ENCODE measurements at places on chromosomes 7 and 10.

GRCh38 chr10:6537770-6538169, 42.3 kb downstream of the PRKCQ start:
- H3K36me3 ChIP-seq = no peaks in the 10 kb centered on the region
- no peak overlapping the region for H3K4me3 ChIP-seq
- DNase-seq = no peak
- peaks cover under 1% of the 10 kb centered on the region for H3K4me1 ChIP-seq
- H3K27ac ChIP-seq = no peak overlapping the region
- no peaks in the 10 kb centered on the region for H3K27me3 ChIP-seq

DNA sequence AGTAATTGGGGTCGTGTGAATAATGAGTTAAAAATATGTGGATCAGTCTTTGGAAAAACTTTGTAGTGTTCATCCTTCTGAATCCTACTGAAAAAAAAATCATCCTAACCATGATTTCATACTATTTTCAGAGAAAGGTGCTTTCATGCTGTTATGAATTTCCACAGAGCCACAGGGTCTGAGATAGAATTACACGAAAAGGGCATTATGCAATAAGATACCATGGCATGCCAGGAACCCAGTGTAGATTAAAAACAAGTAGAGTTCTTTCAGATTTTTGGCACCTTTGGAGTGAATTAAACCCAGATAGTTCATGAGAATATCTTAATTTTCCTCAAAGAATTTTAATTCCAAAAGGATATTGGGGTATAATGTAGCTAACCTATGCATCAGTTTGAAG, 47.5 kb upstream of the AGMO start:
- H3K36me3 ChIP-seq = no peaks in the 10 kb centered on the region
- no peaks in the 10 kb centered on the region for H3K4me1 ChIP-seq
- H3K27ac ChIP-seq = no peak overlapping the region
- no peak for DNase-seq
- H3K4me3 ChIP-seq = no peak overlapping the region

- H3K36me3 ChIP-seq = no peaks in the 10 kb centered on the region
- no peak for DNase-seq
- H3K27me3 ChIP-seq = no peaks in the 10 kb centered on the region
- no peaks in the 10 kb centered on the region for H3K4me1 ChIP-seq
- H3K4me3 ChIP-seq = no peak overlapping the region
Observed at GRCh38 chr7:82816272-82816671, 346.4 kb downstream of the PCLO start.

GRCh38 chr10:70925377-70926225, 37.2 kb upstream of the PCBD1 start:
- H3K4me1 ChIP-seq = no peaks in the 10 kb centered on the region
- H3K27ac ChIP-seq = no peak overlapping the region
- H3K27me3 ChIP-seq = no peaks in the 10 kb centered on the region
- H3K36me3 ChIP-seq = no peaks in the 10 kb centered on the region

DNA sequence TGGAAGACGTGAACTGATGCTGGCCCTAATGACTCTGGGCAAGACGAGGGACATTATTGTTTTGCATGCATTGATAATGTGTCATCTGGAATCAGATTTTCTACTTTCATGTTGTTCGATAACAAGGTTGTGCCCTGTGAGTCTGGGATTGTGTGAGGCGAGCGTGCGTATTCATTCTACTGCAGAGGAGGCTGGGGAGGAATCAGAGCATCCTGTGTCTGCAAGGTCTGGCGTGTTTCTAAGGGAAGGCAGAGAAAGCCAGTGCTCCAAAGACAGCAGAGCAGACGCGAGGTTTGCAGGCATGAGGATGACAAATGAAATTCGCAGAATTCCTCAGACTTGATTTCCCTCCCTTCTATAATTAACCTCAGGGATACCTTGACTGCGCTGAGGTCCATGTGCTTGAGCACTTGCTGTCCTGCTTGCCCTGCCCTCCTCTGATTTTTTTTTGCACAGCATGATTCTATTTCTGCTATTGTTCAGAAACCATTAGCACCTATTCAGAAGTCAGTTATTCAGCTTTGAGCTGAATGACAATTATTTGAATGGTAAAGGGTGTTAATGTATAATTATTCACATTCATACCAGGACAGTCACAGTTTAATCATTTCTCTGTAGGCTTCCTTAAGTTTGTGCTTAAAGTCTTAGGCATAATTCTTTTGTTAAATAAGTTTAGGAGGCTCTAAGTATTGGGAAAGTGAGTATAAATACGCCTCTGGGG, 233.6 kb downstream of the EBF3 start:
- no peaks in the 10 kb centered on the region for H3K27me3 ChIP-seq
- peaks cover 5% of the 10 kb centered on the region for H3K4me1 ChIP-seq
- no peak overlapping the region for H3K27ac ChIP-seq
- no peaks in the 10 kb centered on the region for H3K36me3 ChIP-seq
- DNase-seq = no peak

- no peaks in the 10 kb centered on the region for H3K36me3 ChIP-seq
- peaks cover 99% of the 10 kb centered on the region for H3K27me3 ChIP-seq
- H3K27ac ChIP-seq = no peak overlapping the region
- no peak overlapping the region for H3K4me3 ChIP-seq
- no peak for DNase-seq
Observed at GRCh38 chr7:97011536-97012364, 6.4 kb downstream of the DLX6 start.

DNA sequence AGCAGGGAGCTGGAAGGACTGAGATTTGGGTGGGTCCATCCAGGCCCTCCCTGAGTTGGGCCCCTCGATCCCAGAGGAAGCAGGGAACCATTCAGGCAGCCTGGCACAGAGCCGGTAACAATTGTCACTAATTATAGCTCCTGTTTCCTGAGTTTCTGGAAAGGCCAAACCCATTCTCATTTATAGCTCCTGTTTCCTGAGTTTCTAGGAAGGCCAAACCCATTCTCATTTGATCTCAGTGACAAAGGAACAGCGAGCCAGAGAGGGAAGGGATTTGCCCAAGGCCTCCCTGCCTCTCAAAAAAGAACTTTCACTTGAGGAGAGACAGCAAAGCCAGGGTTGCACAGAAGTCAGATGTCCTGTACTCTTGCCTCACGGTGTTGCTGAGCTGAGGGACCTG, 521.9 kb downstream of the TYW1 start:
- no peak for DNase-seq
- H3K27me3 ChIP-seq = no peaks in the 10 kb centered on the region
- no peak overlapping the region for H3K4me3 ChIP-seq

GRCh38 chr10:132487241-132488135, 50.1 kb upstream of the INPP5A start:
- no peak overlapping the region for H3K27ac ChIP-seq
- no peaks in the 10 kb centered on the region for H3K4me1 ChIP-seq
- no peaks in the 10 kb centered on the region for H3K27me3 ChIP-seq
- H3K36me3 ChIP-seq = no peaks in the 10 kb centered on the region
- H3K4me3 ChIP-seq = no peak overlapping the region

- H3K4me3 ChIP-seq = peak within 1 kb of the TSS; percentile 54
- peaks cover 6% of the 10 kb centered on the region for H3K4me1 ChIP-seq
- peaks cover 29% of the 10 kb centered on the region for H3K27me3 ChIP-seq
- DNase-seq = no peak
- no peak within 1 kb of the TSS for H3K27ac ChIP-seq
Observed at GRCh38 chr10:16521311-16522016, at the start of gene C1QL3. C1QL3 (minus strand) TSS chr10:16521879; CDS start chr10:16521065, 814 bp downstream.

- no peak overlapping the region for H3K4me3 ChIP-seq
- peak; percentile 29 for DNase-seq
- H3K4me1 ChIP-seq = peaks cover 3% of the 10 kb centered on the region
- H3K36me3 ChIP-seq = no peaks in the 10 kb centered on the region
- H3K27me3 ChIP-seq = no peaks in the 10 kb centered on the region
Observed at GRCh38 chr10:131738396-131738735, 162.4 kb upstream of the PPP2R2D start.

DNA sequence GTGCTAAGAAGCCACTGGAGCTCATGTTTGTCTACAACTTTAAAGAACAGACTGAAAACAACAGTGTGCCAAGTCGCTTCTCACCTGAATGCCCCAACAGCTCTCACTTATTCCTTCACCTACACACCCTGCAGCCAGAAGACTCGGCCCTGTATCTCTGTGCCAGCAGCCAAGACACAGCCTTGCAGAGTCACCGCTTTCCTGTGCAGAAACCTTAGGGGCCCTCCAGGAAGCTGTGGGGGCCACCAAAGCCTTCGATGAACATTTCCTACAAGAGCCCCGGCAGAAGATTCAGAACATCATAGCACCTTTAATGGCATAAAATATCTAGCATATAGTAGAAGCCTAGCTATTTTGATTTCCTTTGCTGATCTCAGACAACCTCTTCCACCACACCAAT, 88.0 kb upstream of the PRSS58 start:
- H3K4me1 ChIP-seq = no peaks in the 10 kb centered on the region
- no peak overlapping the region for H3K27ac ChIP-seq
- DNase-seq = no peak
- H3K36me3 ChIP-seq = no peaks in the 10 kb centered on the region

GRCh38 chr7:59079-60016, 133.0 kb upstream of the FAM20C start:
- DNase-seq = no peak
- H3K4me1 ChIP-seq = no peaks in the 10 kb centered on the region
- no peaks in the 10 kb centered on the region for H3K27me3 ChIP-seq
- H3K4me3 ChIP-seq = no peak overlapping the region

DNA sequence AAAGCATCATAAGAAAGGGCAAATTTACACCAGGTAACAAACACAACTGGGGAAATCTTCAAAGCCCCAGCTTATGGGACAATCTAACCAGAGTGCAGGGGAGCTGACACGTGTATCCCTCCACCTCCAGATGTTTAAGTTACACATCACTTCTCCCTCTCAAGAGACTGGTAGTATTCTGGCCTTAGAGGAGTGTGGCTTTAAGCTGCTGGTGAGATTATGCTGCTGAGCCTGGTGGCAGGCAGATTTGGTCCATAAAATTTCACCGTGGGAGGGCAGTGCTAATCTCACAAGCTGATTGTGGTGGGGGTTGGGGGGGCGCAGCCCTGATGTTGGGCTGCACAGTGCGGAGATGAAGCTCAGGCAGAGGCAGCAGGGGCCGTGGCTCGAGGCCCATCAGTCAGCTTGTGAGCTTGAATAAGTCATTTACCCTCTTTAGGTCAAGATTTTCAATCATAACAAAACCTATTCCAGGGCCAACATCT, 431.0 kb upstream of the GALNT17 start:
- H3K27me3 ChIP-seq = no peaks in the 10 kb centered on the region
- DNase-seq = no peak
- peak overlapping the region; percentile 11 for H3K4me3 ChIP-seq

- no peaks in the 10 kb centered on the region for H3K27me3 ChIP-seq
- H3K4me3 ChIP-seq = no peak overlapping the region
- H3K36me3 ChIP-seq = no peaks in the 10 kb centered on the region
- no peaks in the 10 kb centered on the region for H3K4me1 ChIP-seq
- DNase-seq = no peak
Observed at GRCh38 chr10:124263726-124264125, 155.0 kb downstream of the OAT start.

DNA sequence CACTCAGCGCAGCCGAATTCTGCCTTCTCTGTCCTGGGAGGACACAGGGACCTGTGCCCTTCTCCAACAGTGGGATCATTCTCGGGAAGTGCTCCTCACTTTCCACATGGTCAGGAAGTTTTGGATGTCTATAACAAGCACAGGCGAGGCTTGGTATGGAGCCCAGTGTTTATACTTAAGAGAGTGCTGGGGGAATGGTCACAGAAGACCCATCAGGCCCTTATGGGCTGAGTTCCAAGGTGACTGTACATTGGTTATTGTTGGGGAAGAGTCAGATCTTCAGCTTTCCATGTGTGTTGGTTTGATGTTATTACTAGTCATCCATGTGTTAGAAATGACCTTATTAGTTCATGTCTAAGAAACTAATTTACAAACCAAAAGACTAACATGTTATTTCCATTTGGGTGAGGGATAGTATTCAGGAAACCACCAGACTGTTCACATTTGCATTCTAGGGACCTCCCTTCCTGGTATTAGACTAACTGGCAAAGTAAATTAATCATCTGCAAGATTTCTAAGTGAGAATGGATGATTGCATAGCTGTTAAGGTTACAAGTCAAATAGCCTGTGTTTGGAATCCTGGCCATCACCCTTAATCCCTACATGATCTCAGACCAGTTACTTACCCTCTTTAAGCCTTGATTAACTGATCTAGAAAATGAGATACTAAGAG, 834.2 kb downstream of the LRMDA start:
- no peak overlapping the region for H3K27ac ChIP-seq
- no peak overlapping the region for H3K4me3 ChIP-seq
- H3K27me3 ChIP-seq = no peaks in the 10 kb centered on the region
- no peak for DNase-seq

- no peaks in the 10 kb centered on the region for H3K27me3 ChIP-seq
- no peak for DNase-seq
- H3K36me3 ChIP-seq = peaks cover 25% of the 10 kb centered on the region
- no peak overlapping the region for H3K4me3 ChIP-seq
- H3K27ac ChIP-seq = peak overlapping the region; percentile 13
Observed at GRCh38 chr7:26187380-26188205, 13.0 kb downstream of the HNRNPA2B1 start.

DNA sequence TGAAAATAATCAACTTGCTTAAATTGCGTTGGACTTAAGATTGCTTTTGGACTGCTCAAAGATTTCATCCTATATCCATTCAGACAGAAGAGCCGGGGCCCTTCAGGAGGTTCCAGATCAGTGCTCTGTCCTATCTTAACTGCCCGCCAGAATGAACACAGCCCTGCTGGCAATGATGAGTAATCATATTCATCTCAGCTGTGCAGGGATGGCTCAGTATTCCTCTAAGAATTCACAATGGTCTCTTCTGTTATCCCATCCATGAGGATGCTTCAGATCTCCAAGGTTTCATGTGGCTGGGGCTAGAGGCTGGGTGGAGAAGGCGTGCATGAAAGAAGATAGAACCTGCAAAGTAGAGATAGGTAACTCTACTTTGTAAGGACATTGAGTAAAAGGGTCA, 80.0 kb upstream of the NPVF start:
- H3K4me3 ChIP-seq = no peak overlapping the region
- DNase-seq = no peak
- H3K36me3 ChIP-seq = no peaks in the 10 kb centered on the region

DNA sequence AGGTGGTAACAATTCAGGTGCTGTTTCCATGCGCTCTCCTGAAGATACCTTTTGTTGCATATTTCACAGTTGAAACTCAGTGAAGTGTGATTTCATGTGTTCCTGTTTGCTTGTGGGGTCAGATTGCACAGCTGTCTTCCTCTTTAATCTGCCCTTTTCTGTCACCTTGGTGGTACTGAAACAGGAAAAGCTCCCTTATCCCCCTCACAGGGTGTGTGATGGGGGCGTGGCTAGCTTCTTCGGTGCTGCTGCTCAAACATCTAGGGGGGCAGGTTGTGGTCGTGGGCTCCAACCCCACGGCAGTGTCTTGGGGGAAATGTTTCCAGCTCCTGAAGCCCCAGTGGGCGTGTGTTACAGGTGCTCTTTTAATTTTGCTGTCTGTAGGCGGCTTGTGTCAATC, 107.4 kb upstream of the KLF14 start:
- no peaks in the 10 kb centered on the region for H3K27me3 ChIP-seq
- H3K36me3 ChIP-seq = no peaks in the 10 kb centered on the region
- no peak overlapping the region for H3K27ac ChIP-seq
- H3K4me3 ChIP-seq = no peak overlapping the region

GRCh38 chr10:131381576-131381975, 70.1 kb upstream of the TCERG1L start:
- H3K27me3 ChIP-seq = no peaks in the 10 kb centered on the region
- no peak for DNase-seq
- no peak overlapping the region for H3K27ac ChIP-seq
- H3K4me1 ChIP-seq = no peaks in the 10 kb centered on the region
- H3K4me3 ChIP-seq = no peak overlapping the region
